Cardiac muscle cell (in vitro differentiated cells and primary cell): ENCODE measurements at places on chromosomes 2 and 18.

- no peaks in the 10 kb centered on the region for H3K36me3 ChIP-seq
- no peak overlapping the region for H3K4me3 ChIP-seq
- H3K27ac ChIP-seq = no peak overlapping the region
- no peaks in the 10 kb centered on the region for H3K27me3 ChIP-seq
These were observed 223.6 kb downstream of the ACTR3 start for GRCh38 chr2:114113518-114113917.

- H3K4me3 ChIP-seq = no peak overlapping the region
- H3K27ac ChIP-seq = no peak overlapping the region
- H3K4me1 ChIP-seq = peaks cover 3% of the 10 kb centered on the region
- H3K27me3 ChIP-seq = no peaks in the 10 kb centered on the region
- no peaks in the 10 kb centered on the region for H3K36me3 ChIP-seq
These were observed 311.2 kb downstream of the OSR1 start for GRCh38 chr2:19046986-19047780.

- no peak for DNase-seq
- no peaks in the 10 kb centered on the region for H3K36me3 ChIP-seq
- H3K4me1 ChIP-seq = peaks cover 1% of the 10 kb centered on the region
- no peaks in the 10 kb centered on the region for H3K27me3 ChIP-seq
- H3K4me3 ChIP-seq = no peak overlapping the region
- H3K27ac ChIP-seq = no peak overlapping the region
These were observed 40.8 kb downstream of the TOGARAM2 start for GRCh38 chr2:29021886-29022285.

DNA sequence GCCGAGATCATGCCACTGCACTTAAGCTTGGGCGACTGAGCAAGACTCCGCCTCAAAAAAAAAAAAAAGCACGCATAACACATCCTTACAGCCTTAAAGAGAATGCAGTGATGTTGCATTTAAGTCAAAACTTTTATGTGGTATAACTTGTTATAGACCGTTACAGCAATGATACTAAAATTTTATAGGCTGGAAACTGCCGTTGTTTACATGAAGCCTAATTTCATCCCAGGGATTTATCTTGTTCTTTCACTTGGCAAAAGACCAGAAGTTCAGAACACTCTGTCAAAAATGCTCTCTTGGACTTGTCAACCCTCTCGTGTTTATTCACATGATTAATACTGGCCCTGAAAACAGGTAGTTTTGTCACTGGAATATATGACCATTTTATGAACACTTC lies 7.4 kb downstream of the GNAL start:
- H3K36me3 ChIP-seq = no peaks in the 10 kb centered on the region
- no peaks in the 10 kb centered on the region for H3K4me1 ChIP-seq
- no peak overlapping the region for H3K4me3 ChIP-seq
- no peaks in the 10 kb centered on the region for H3K27me3 ChIP-seq

DNA sequence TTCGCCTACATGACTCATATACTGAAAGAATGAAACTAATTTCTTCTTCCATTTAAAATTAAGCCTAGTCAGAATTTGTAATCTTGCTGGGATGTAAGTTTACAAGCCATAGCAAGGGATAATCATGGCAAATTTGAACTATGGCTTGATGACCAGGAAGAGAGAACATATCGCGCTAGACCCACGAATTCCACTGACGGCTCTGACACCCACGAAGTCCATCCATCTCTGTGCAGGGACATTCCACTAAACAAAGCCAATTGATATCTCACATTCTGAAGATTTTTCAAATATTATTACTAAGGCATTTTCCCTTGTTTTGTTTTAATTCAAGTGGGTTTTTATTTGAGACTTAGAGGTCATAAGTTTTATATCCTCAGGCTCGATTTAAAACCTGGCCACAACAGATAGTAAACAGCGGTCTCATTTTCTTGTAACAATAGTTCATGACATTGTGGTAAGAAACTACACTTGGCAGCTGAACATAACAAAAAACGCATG lies 113.0 kb downstream of the QPCT start:
- H3K27ac ChIP-seq = no peak overlapping the region
- no peak for DNase-seq
- no peaks in the 10 kb centered on the region for H3K36me3 ChIP-seq
- H3K4me1 ChIP-seq = peaks cover 13% of the 10 kb centered on the region
- H3K4me3 ChIP-seq = no peak overlapping the region

- no peak for DNase-seq
- H3K4me3 ChIP-seq = no peak overlapping the region
- H3K4me1 ChIP-seq = no peaks in the 10 kb centered on the region
- peaks cover 30% of the 10 kb centered on the region for H3K27me3 ChIP-seq
These were observed 44.7 kb downstream of the MARCO start for GRCh38 chr2:118986738-118987137.

DNA sequence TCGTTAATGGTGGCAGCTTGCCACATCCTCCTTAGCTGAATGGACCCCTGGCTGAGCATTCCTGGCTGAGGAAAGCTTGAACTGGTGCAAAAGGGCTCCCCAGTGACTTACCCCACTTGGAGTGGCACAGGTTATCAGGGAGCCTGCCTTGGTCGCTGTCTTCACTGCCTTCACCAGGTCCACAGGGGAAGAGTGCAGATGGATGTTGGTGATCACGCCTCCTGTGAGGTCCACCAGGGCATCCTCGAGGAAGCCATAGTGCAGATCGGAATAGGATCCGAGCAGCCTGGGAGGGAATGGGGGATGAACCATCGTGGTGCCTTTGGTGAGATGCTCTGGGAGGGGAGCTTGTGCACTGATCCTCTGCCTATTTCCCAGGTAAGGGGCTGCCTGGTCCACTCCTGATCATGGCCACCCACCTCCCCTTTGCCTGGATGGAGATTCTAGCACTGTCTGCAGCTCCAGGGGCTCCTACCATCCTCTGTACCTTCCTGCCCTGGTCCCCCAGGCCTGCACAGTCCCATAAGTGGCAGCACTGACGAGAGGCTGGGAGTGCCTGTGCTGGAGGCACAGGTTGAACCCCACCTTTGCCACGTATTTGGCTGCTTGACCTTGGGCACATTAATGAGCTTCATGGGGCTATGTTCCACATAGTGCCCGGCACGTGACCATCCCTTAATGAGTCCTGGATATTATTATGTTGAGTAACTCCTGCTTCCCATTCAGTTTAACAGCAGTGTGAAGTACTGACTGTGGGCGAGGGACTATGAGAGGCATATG lies 43.0 kb downstream of the CAPN13 start:
- no peak overlapping the region for H3K4me3 ChIP-seq
- no peak for DNase-seq
- no peak overlapping the region for H3K27ac ChIP-seq
- H3K27me3 ChIP-seq = no peaks in the 10 kb centered on the region
- no peaks in the 10 kb centered on the region for H3K36me3 ChIP-seq

- no peak overlapping the region for H3K4me3 ChIP-seq
- H3K27me3 ChIP-seq = no peaks in the 10 kb centered on the region
- DNase-seq = no peak
These were observed 36.5 kb downstream of the MC2R start for GRCh38 chr18:13878857-13879256.

GRCh38 chr18:73975266-73975665 lies 172.4 kb downstream of the FBXO15 start:
- no peaks in the 10 kb centered on the region for H3K27me3 ChIP-seq
- peak; percentile 3 for DNase-seq
- H3K36me3 ChIP-seq = no peaks in the 10 kb centered on the region
- no peaks in the 10 kb centered on the region for H3K4me1 ChIP-seq
- H3K27ac ChIP-seq = no peak overlapping the region

GRCh38 chr18:10077986-10078385 lies 164.2 kb downstream of the VAPA start:
- no peak overlapping the region for H3K4me3 ChIP-seq
- no peaks in the 10 kb centered on the region for H3K36me3 ChIP-seq
- no peak overlapping the region for H3K27ac ChIP-seq
- H3K4me1 ChIP-seq = peaks cover 26% of the 10 kb centered on the region
- H3K27me3 ChIP-seq = no peaks in the 10 kb centered on the region

DNA sequence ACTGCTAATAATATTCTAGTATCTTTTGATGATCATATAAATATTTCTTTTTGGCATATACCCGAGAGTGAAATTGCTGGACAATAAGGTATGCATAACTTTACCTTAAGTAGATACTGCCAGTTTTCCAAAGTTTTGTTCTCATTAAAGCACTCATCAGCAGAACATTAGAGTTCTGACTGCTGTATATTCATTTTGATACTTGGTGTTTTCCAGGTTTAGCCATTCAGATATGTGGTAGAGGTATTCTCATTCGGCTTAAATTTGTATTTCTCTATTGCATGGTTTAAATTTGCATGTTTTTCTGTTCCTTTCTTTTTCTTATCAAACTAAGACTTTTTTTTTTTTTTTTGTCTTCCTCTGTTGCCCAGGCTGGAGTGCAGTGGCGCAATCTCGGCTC lies 18.2 kb downstream of the CYBRD1 start:
- H3K27ac ChIP-seq = no peak overlapping the region
- no peaks in the 10 kb centered on the region for H3K4me1 ChIP-seq
- no peak for DNase-seq
- H3K36me3 ChIP-seq = no peaks in the 10 kb centered on the region

DNA sequence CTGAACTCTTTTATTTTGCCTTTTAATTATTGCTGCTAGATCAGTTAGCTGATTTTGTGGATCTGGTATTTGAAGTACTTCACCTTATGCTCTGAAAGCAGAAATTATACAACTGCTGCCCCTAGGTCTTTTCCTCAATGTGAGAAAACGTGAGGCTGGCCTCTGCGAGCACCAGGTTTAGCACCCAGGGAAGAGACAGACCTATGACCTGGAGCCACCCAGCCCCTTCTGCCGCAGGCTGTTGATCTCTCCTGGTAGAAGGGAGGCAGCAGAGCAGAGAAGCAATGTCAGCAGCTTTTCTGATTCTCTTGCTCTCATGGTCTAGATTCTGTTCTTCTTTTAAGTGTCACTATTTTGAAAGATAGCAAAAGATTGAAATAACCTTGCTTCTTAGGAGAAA lies 19.9 kb downstream of the TRAPPC12 start:
- peaks cover 10% of the 10 kb centered on the region for H3K4me1 ChIP-seq
- H3K36me3 ChIP-seq = peaks cover 20% of the 10 kb centered on the region
- no peak for DNase-seq
- no peaks in the 10 kb centered on the region for H3K27me3 ChIP-seq
- H3K27ac ChIP-seq = no peak overlapping the region

- no peaks in the 10 kb centered on the region for H3K27me3 ChIP-seq
- peaks cover 5% of the 10 kb centered on the region for H3K4me1 ChIP-seq
- no peak overlapping the region for H3K4me3 ChIP-seq
These were observed 133.4 kb upstream of the NABP1 start for GRCh38 chr2:191544461-191545062.

DNA sequence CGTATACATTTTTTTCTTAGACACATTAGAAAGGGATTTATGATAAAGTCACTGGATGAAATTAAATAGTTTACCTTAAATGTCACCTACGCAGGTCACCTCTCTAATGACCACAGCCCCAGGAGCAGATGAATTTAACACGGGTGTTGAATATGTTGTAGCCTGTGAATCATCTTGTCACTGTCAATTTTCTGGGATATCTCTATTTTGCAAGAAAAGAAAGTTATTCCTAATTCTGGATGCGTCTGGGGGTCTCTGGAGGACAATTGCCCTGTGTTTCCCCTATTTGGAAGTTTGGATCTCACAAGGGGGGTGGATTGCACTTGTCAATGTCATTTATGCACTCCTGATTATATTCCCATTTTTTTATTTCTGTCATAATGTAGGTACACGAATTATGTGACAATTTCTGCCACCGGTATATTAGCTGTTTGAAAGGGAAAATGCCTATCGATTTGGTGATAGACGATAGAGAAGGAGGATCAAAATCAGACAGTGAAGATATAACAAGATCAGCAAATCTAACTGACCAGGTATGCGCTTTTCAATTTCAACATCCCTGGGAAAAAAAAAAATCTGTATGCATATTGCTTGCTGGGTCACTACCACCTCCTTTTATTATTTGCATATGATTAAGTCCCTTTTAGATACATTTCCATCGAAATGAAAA lies 7.7 kb downstream of the MEIS1 start:
- no peak for DNase-seq
- no peaks in the 10 kb centered on the region for H3K27me3 ChIP-seq
- H3K4me3 ChIP-seq = peak overlapping the region; percentile 94
- peaks cover 39% of the 10 kb centered on the region for H3K4me1 ChIP-seq
- peaks cover 49% of the 10 kb centered on the region for H3K36me3 ChIP-seq
- H3K27ac ChIP-seq = peak overlapping the region; percentile 99

- H3K4me3 ChIP-seq = no peak overlapping the region
- peak; percentile 12 for DNase-seq
- peaks cover 18% of the 10 kb centered on the region for H3K4me1 ChIP-seq
- H3K36me3 ChIP-seq = no peaks in the 10 kb centered on the region
- no peaks in the 10 kb centered on the region for H3K27me3 ChIP-seq
These were observed 26.0 kb downstream of the ADRA2B start for GRCh38 chr2:96090196-96090926.

DNA sequence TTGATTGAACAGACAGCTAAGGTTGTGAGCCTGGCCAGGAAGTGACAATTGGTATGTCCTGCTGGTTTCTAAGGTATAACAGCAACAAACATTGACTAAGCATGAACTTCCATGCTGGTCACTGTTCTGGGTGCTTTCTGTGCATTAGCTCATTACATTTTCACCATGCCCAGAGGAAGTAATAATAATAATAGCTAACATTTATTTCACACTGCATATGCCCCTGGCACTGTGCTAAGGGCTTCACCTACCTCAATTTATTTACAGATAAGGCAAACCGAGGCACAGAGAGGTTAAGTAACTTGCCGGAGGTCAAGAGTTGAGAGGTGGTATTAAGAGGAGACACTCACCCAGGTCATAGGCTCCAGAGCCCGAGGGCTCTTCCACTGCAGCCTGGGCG lies 113.6 kb downstream of the PDCL3 start:
- no peak overlapping the region for H3K4me3 ChIP-seq
- no peak for DNase-seq
- H3K4me1 ChIP-seq = peaks cover 8% of the 10 kb centered on the region
- no peaks in the 10 kb centered on the region for H3K27me3 ChIP-seq
- no peak overlapping the region for H3K27ac ChIP-seq
- H3K36me3 ChIP-seq = no peaks in the 10 kb centered on the region

DNA sequence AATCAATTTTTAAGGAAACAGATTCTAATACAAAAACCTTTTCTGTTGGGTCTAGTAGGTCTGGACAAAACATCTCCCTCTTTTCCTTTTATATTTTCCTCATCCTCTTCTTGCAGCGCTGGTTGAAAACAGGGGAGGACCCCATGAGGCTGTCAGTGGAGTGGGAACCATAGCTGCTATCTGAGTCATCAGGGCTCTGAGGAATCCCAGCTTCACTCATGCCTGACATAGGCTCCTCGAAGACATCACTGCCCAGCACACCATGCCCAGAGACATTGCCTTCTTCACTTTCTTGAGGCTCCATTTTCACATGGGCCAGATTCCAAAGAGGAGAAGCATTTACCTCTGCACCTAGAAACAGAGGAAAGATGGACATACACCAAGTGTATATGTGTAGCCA lies 10.0 kb downstream of the SUPT7L start:
- no peak overlapping the region for H3K4me3 ChIP-seq
- H3K36me3 ChIP-seq = peaks cover 63% of the 10 kb centered on the region
- H3K27me3 ChIP-seq = no peaks in the 10 kb centered on the region
- no peak overlapping the region for H3K27ac ChIP-seq
- H3K4me1 ChIP-seq = no peaks in the 10 kb centered on the region

- H3K4me1 ChIP-seq = no peaks in the 10 kb centered on the region
- no peak overlapping the region for H3K27ac ChIP-seq
- H3K36me3 ChIP-seq = no peaks in the 10 kb centered on the region
- no peak for DNase-seq
These were observed 371.9 kb downstream of the PARD3B start for GRCh38 chr2:204917089-204917701.
